ENCODE measurements at places on chromosomes 3 and 15.

DNA sequence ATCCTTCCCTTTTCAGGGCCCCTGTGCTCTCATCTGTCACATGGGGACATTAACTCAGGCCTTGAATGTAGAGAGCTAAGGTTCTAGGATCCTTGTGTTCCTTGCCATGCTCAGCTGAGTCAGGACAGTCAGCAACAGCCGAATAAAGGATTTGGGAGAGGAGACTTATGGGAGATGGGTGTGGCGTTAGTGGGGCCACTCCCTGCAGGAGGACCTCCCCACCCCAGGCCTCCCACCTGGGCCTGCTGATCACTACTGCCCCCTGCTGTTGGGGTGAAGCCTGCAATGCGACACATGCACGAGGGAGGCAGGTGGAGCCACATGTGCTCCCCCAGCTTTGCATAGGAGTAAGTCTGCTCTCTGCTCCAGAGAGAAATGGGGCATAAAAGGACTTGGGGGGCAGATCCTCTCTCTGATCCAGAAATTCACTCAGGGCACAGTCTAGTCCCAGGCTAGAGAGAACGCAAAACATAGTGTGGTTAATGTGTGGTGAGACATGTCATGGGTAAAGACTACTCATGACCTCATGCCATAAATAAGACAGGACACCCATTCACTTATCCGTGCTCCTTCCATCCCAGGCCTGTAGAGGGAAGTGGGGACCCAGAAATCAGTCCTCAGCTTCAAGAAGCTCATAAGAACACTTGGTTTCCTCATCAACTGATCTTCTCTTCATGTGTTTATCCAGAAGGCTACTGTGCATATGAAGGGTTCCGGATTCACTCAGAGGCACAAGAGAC lies 19.4 kb downstream of the RBP1 start:
- DNase-seq: no peak

DNA sequence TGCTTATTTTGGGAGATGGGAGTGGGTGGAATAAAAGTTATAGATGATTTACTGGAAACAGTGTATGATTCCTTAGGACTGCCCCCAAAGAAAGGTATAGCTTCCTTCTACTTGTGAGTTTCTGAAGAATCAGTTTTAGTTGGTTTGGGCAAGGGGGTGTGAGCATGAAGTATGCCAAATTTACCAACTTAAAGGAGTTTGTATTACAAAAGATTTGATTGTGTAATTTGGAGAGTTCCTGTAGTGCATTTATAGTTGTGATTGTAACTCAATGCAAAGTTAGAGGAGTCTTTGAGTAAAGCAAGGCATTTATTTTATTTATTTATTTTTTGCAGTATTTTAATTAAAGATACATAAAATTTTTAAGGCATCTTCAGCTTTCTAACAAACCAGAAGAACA lies 42.8 kb downstream of the TSC22D2 start:
- DNase-seq: no peak

GRCh38 chr3:160950542-160950941 lies 154.6 kb downstream of the B3GALNT1 start:
- DNase-seq: no peak

DNA sequence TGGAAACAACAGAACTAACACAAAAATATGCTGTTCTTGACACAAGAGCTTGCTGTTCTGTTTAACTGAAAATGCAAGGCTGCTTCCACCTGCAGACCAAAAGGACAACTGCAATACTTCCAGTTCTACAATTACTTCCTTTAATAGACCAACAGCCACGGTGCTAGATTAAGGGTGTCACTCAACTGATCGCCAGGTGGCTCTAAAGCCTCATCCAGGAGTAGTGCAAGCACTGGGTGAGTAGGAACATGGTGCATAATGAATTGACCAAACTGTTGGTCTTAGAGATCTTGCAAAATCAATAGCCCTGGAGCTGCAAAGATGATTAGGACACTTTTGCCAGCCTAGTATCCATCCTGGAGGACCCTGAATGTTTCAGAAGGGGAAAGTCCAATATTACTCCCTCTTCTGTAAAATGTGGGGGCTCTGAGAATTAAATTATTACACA lies 3.6 kb upstream of the CLDN16 start:
- DNase-seq: no peak

- DNase-seq: no peak
These were observed 39.6 kb downstream of the HGD start for GRCh38 chr3:120642368-120642948.

DNA sequence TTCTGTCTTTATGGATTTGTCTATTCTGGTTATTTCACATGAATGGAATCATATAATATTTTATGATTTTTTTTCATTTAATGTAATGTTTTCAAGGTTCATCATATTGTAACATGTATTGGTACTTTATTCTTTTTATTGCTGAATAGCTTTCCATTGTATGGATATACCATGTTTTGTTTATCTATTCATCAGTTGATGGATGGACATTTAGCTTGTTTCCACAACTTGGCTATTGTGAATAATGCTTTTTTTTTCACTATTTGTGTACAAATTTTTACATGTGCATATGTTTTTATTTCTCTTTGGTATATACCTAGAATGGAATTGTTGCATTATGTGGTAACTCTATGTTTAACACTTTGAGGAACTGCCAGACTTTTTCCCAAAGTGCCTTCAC lies 64.7 kb downstream of the PFN2 start:
- no peak for DNase-seq

DNA sequence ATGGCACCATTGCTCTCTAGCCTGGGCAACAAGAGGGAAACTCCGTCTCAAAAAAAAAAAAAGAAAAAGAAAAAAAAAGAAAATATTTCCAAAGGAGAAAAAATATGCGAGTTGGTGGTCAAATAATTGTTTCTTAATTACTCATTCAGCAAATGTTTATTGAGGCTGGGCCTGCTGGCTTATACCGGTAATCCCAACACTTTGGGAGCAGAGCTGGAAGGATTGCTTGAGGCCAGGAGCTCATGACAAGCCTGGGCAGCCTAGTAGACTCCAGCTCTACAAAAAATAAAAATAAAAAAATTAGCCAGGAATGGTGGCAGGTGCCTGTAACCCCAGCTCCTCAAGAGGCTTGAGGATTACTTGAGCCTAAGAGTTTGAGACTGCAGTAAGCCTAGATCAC lies 4.1 kb downstream of the KNL1 start:
- DNase-seq: no peak

DNA sequence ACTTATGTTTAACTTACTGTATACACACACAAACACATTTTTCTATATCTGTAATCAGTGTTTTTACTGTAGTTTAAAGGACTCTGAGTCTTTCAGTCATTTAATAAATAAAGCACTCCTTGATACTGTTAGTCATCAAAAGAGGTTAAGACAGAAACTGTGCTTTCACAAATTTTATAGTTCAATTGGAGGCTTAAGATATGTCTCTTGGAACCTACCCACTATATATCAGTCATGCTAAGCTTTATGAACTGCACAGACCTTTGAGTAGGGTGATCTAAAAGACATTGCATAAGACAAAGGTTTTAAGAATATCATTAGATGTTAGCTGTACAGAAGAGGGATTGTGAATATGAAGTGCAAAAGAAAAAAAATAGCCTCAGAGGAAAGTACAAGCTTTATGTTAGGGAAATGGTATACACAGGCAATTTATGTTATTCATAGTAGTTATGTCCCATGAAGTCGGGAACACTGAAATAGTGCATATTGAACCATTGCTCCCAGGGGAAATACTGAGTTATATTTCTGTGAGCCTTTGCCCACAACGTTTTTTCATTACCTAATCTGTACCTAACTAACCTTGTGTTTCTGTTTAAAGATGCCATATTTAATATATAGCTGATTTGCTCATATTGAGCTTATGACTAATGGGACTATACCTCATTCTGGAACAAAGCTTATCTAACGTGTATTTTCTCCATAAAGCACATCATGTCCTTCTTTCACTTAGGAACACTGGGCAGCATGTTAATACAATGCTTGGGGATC lies 19.7 kb downstream of the CHMP2B start:
- no peak for DNase-seq

- no peak for DNase-seq
These were observed 838.5 kb downstream of the TUSC7 start for GRCh38 chr3:117547956-117548550.

GRCh38 chr15:35499723-35500122 lies 46.2 kb downstream of the DPH6 start:
- DNase-seq: no peak

DNA sequence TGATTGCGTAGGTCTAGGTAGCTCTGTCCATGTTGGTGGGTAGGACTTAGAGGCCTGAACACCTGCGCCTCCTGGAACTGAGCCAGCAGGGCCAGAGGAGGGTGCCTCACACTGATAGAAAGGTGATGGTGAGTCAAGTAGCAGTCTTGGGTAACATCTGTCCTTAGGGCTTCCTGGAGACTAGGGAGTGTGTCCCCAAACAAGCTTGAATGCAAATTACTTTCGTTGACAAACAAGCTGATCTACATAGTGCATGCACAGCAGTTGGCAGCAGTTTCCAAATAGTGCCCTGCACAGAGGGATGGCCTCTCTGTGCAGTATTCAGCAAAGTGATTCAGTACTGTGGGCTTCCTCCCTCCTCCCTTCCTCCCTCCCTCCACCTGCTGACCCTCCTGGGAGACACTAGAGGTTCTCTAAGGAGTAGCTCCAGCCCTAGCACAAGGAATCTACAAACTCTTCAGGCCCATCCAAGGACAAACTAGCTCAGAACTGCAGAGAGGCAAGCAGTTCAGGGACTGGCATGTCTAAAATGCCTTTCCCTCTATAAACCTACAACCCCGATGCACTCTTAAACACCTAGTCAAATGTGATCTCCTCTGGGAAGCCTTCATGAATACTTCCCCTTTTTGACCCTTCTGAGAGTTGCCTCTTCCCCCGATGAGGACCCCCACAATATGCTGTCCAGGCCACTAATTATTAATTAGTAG lies 61.0 kb downstream of the TLE3 start:
- DNase-seq: no peak

GRCh38 chr3:172182797-172183196 lies 143.4 kb downstream of the FNDC3B start:
- DNase-seq: no peak

GRCh38 chr3:32685543-32686185 lies 676 bp downstream of the CNOT10 start:
- no peak for DNase-seq

DNA sequence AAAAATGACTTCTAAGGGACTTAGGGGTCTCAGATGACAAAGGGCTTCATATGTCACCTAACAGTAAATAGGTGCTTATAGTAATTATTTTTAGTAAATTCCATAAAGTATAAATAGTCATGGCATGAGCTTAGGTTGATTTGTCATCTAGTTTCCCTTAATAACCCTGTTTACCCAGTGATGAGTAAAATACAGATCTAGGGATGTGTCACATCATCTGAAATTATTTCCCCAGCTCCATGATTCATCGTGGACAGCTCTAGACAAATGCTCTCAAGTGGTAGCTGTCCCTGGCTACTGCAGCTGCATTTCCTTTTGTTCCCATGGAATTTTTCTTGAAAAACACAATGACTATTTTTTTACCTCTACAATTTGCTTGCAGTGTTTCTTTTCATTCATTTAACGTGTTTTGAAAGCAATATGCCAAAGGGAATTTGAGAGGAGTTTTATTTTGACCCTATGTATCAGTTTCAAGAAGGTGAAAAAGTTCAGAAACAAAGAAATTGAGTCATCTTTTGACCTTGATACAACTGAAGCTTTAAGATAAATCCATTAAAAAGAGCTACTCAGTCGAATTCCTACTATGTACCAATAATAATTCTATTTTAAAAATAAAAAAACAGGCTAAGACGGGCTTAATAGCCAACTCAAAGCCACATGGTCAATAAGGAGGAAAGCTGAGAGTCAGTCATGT lies 241.6 kb downstream of the KCNMB2 start:
- no peak for DNase-seq

GRCh38 chr15:59191855-59192237 lies 14.8 kb upstream of the LDHAL6B start:
- no peak for DNase-seq

DNA sequence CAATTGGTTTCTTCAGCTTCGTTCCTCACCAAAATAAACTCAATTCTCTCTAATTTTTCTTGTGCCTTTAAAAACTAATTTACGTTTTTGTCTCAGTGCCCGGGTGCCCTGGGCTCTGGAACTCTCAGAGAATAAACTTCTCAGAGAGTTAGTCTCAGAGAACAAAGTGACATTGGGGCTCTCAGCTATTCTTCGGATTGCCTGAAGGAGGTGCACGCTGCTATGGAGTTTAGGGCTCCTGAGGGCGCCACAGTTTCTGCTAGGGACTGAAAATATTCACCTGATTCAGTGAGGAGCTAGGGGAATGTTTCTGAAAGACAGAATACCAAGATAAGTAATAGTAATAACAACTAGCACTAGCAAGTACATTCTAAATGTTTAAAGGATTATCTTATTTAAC lies 22.7 kb downstream of the ZIC4 start:
- DNase-seq: no peak

GRCh38 chr3:129911261-129911861 lies 17.9 kb upstream of the TMCC1 start:
- no peak for DNase-seq

GRCh38 chr3:49716169-49716568 lies 3.3 kb downstream of the AMIGO3 start:
- no peak for DNase-seq

- DNase-seq: no peak
These were observed 82.9 kb downstream of the EOMES start for GRCh38 chr3:27639271-27639670.

DNA sequence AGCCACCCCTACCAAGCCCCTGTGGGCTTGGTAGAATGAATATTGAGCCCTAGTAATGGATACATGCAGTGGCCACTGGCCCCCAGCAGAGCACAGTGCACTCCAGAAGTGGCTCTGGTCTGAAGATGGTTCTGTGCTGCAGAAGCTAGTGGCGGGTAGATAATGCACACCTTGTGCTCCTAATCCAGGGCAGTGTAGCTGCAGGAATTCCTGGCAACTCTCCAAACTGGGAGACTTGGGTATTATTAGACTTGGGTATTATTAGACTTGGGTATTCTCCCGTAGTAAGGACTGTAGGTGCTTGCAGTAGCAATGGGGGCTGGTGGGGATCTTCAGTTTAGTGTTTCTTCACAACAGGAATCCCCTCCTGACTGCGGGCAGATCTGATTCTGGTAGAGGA lies 34.7 kb downstream of the NUSAP1 start:
- no peak for DNase-seq

GRCh38 chr3:66035763-66036477 lies 2.8 kb downstream of the MAGI1 start:
- no peak for DNase-seq

GRCh38 chr15:74392451-74392830 lies 25.0 kb upstream of the CYP11A1 start:
- no peak for DNase-seq

GRCh38 chr15:37788330-37788729 lies 146.1 kb upstream of the TMCO5A start:
- DNase-seq: no peak

- DNase-seq: no peak
These were observed 119.9 kb upstream of the TJP1 start for GRCh38 chr15:29942143-29942542.

- DNase-seq: no peak
These were observed 13.2 kb upstream of the NMB start for GRCh38 chr15:84671211-84671610.

DNA sequence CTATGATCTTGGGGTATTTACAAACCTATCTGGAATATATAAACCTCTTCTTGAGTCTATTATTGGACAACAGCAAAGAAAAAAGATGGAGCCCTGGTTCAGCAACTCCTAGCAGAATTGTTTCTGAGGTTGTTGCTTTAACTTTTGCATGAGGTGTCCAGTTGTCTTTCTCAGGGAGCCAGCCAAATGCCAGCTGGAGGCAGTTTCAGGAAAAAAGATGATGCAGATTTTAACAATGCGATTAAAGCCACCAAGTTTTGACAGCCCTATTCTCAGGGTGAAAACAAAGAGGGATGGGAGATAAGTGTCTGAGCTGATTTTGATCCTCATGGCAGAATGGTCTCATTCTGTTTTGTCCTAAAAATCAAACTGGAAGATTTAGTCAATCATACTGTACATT lies 181.6 kb upstream of the RASGRP1 start:
- DNase-seq: no peak
